ENCODE measurements at places on chromosomes 7 and 10.

DNA sequence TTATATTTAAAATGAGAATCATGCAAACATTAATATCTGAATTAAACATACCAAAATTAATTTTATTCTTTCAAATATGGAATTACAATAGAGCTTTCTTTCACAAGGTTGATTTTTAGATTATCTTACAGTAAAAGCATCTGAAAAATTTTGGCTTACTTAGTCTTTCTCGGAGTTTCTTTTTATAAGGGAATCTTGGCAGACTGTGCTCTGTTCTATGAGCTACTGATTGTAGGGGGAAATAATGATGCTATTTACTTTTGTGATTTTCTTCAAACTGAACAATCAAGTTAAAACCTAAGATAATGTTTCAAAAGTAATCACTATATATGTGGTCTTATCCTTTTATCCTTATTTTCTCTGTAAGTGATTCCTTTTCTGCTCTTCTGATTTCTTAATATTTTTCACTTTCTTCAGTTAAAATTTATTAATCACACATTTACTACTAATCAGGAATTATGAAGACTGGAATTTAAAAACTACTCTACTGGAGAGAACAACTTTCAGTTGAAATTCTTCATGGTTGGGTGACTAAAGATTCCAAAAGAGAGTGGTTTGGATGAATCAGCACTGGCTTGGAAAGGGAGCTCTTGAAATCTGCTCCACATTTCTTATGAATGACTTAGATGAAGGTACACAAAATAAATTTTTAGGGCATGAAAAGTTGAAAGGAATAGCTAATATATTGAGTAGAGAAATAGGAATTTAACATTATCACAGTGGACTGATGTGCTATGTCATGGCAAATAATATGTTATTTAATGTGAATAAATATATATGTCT is 103.9 kb downstream of the PPP1R9A start:
- DNase-seq = no peak

- DNase-seq = no peak
Observed at GRCh38 chr7:80307227-80307856, 172.7 kb downstream of the GNAI1 start.

DNA sequence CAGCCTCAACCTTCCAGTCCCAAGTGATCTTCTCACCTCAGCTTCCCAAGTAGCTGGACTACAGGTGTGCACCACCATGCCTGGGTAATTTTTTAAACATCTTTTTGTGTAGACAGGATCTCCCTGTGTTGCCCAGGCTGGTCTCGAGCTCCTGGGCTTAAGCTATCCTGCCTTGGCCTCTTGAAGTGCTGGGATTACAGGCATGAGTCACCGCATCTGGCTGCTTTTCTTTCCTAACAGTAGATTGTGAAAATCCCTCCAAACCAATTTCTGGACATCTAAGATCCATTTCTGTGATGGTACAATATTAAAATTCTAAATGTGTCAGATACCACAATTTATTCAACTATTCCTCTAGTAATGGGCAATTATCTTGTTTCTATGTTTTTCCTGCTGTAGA is 38.7 kb downstream of the RAB18 start:
- DNase-seq = no peak

GRCh38 chr10:78849731-78850130 is 219.0 kb upstream of the ZMIZ1 start:
- DNase-seq = no peak

- DNase-seq = no peak
Observed at GRCh38 chr7:48031111-48031510, 2.2 kb upstream of the SUN3 start.

- DNase-seq = no peak
Observed at GRCh38 chr7:45155941-45156340, 1.6 kb upstream of the RAMP3 start.

GRCh38 chr7:19215412-19215811 is 70.2 kb upstream of the FERD3L start:
- no peak for DNase-seq

GRCh38 chr10:119872610-119872859 is at the start of gene MCMBP:
TSS of gene MCMBP (minus strand) at chr10:119872843. CDS start at chr10:119872584, 259 bp downstream.
- no peak for DNase-seq

DNA sequence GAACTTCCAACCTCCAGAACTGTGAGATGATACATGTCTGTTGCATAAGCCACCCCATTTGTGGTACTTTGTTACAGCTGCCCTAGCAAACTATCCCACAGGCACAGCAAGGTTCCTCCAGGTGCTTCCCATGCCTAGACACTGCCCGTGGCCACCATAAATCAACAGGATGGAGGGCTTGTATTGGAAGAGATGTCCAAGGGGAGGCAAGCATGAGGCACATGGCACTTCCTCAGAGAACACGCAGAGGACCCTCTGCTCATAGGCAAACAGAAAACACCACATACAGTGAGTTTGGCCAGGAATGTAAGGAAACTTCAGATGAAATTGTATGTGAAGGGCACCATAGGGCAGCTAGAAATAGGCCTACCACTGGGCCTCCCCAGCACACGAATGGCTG is 291.1 kb downstream of the GRID1 start:
- no peak for DNase-seq

- no peak for DNase-seq
Observed at GRCh38 chr7:37686556-37687345, 3.2 kb downstream of the GPR141 start.

- DNase-seq = no peak
Observed at GRCh38 chr10:78292250-78292981, 258.8 kb downstream of the RPS24 start.

DNA sequence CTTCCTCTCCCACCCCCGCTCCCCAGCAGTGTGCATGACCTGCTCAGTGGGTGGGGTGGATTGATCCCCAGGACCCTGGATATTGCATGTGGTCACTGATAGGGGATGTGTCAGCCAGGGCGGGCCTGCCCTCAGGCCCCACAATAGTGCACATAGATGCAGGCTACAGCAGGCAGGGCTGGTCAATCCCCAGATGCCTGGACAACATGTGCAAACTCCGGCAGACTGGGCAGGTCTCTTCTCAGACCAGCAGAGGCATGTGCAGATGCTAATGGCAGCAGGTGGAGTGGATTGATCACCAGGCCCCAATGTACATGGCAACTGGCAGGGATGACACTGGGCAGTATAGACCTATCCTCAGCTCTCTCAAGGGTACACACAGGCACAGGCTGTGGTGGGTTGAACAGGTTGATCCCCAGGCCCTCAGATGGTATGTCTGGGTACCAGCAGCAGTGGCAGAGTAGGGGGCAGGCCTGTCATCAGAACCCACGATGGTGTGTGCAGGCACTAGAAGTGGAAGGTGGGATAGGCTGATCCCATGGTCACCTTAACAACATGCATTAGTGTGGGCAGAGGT is 98.6 kb downstream of the LANCL2 start:
- no peak for DNase-seq

DNA sequence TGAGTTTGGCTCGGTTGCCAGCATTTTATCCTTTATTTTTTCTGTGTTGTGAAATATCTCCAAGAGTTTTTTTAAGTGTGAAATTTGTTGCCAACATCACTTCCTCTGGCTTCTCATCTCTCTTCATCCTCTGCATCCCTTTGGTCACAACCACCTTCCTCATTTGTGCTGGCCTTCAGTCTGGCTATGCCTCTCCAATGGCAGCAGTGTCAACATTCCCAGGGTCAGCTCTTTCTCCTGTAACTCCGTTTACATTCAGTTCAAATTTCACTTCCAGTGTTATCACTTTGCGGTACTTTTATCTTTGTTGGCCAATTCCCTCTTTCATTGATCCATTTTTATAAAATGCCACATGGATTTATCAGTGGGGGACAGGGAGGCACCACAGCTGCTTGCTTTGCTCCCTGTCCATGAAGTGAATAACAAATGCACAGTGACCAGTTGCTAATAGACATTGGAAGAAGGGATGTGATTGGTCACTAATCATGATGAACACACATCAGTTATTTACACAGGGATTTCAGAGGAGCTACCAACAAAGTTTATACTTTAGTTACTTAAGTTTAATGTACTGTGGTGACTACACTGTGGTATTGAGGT is 311.4 kb upstream of the LRGUK start:
- no peak for DNase-seq

GRCh38 chr10:51527522-51528219 is 171.7 kb downstream of the CSTF2T start:
- no peak for DNase-seq

DNA sequence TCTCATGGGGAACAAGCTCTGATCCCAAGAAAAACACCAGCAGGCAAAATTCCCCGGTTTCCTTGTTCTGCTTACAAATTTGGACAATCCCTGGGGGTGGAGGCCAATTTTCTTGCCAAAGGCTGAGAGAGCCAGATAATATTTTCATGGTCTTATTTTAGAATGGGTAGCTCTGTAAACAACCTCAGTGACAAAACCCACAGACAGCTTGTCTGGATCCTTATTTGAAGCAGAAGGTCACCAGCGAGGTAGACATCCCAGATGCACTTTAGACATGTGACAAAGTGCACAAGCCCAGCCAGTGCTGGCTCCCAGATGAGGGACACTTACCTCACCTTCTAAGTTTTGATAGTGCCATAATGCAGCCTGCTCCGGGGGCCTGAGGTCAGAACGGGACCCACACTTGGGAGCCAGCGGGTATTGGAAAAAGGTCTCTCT is 102.6 kb upstream of the DDC start:
- DNase-seq = no peak

- DNase-seq = peak; percentile 5
Observed at GRCh38 chr7:99428972-99429566, 9.5 kb downstream of the PTCD1 start.

DNA sequence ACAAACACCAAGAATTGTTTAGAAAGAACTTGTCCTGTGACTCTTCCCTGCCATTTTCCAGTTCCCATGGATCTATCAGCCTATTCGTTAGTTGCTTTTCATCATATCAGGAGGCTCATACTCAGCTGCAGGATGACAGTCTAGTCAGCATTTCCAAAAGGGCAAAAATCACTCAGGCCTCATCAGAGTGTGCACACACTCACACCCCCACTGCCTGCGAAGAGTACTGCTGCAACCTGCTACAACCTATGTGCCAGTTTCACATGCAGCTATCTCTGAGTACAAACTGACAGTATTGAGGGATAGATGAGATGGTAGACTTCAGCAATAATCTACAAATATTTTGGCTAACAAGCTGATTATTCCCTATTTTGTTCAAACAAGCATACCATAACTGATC is 24.2 kb downstream of the CH25H start:
- no peak for DNase-seq

DNA sequence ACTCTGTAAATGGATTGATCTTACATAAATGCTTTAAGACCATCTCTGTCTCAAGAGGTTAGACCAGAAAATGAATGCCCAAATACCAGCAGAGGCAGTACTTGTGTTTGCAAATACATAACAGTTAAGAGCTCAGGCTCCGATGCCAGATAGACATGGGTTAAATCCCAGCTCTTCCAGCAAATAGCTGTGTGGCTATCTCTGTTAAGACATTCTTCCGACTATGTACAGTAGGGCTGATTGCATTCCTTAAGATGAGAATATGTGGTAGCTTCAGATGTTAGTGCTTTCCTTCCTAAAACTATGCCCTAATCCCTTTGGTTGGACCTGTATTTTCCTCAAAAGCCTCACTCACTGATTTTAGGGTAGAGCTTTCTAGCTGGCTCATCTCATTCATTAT is 2.2 kb downstream of the IDE start:
- no peak for DNase-seq

GRCh38 chr7:29287366-29287765 is 92.8 kb downstream of the CHN2 start:
- no peak for DNase-seq

DNA sequence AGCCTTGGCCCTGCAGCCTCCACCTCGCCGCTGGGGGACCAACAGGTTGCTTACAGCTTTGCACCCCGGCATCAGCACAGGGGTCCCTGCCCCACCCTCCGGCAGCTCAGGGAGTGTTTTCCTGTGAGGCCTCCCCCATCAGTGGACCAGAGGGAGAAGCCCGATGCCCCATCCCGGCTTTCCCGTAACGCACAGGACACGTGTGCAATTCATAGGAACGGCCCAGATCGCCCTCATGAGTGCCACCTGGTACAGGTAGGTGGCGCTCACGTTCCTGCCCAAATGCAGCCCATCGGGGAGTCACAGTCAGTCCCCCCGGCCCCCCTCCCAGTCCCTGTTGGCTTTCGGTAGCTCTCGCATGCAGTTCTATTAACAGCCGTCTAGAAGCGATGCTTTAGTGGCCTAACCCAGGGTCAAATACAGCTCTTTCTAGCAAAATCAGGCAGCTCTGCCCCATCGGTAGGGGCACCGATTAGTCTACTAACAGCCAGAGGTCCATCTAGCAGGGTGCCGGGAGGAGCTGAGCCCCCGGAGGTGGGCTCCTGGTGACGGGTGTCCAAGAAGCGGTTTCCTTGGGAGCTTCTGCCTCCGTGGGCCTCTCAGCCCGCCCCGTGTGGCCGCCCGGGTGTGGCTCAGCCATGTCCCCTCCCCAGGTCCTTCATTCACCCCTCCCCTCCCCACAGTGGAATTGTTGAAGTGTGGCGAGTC is 48.4 kb upstream of the GTF2IRD1 start:
- DNase-seq = no peak

- DNase-seq = peak; percentile 93
Observed at GRCh38 chr7:103344453-103345149, at the start of gene DNAJC2. TSS of gene DNAJC2 (minus strand) at chr7:103344767. CDS start at chr7:103344622, 145 bp downstream.

DNA sequence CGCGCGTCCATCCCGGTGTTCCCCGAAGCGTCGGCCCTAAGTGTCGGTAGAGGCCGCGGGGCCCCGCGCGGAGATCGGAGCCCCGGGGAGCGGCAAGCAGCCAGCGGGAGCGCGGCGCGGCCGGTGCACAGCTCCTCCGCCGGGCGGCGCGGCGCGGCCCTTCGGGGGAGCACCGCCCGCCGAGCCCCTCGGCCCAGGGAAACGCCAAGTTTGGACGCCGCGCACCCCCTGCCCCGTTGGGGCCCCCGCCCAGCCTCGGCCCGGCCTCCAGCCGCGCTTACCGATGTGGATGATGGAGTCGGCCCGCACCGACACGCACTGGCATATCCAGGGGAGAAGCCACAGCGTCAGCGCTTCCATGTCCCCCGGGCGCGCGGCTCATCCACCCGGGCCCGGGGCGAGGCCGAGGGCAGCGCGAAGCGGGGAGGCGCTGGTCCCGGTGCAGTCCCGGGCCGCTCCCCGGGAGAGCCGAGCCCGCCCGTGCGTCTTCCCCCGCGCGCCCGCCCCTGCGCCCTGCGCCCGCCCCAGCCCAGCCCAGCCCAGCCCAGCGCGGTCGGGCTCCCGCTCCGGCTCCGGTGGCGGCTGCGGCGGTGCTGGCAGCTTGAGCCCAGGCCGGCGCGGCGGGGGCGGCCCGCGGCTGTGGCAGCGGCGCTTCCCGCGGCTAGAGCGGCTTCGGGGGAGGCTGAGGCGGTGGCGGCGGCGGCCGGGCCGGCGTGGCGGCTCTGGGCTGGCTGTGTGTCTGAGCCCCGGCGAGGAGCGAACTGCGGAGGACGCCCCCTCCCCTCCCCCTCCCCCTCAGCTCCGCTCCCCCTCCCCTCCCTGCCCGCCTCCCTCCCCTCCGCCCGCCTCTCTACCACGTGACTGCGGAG is at the start of gene GRID1:
Gene GRID1 (minus strand): TSS at position 763 of the 869 bp plus-strand sequence.
- DNase-seq = peak; percentile 53
